ENCODE measurements at places on chromosomes 3 and 15.

GRCh38 chr3:33331414-33331813, 54.2 kb downstream of the FBXL2 start:
- no peak for DNase-seq

DNA sequence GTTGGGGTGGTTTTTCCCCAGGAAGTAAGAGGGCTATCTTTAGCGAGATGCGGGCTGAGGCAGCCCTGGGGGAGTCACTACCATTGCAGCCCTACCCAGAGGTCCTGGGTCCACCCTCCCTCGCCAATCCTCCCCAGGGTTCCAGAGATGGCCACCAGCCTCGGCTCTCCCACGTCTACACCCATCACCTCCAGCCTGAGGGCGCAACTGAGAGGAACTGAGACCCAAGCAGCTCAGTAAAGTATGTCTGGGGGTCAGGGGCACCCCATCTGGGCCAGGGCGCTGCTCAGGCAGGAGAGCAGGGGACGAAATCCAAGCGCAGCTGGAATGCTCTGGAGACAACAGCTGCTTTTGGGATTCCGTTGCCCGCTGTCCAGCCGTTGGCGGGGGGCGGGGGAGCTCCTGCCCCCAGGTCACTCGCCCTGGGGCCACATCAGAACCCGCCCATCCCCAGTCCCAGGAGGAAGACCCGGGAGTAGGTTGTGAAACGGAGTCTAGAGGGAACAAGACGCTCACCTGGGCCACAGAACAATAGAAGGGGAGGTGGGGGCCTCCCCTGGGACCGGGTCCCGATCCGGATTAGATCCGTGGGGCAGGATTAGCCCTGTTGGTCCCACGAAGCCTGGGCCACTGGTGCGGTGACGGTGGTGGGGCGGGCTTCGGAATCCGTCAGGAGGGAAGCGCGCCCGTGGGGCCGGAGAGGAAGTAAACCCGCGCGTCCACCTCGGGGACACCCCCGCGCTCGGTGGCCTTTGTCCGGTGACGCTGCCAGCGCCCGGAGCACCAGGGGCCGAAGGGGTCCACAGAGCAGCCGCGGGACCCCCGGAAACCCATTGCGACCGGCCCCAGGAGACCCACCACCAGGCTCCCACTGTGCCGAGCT, 1.4 kb upstream of the NDUFAF3 start:
- peak; percentile 54 for DNase-seq

- no peak for DNase-seq
Measured at GRCh38 chr3:172127141-172127540, 87.8 kb downstream of the FNDC3B start.

- DNase-seq: no peak
Measured at GRCh38 chr3:62793946-62794345, 81.3 kb downstream of the CADPS start.

GRCh38 chr15:83835479-83835878, 181.6 kb downstream of the ADAMTSL3 start:
- DNase-seq: no peak

GRCh38 chr15:33699691-33700447, 268.4 kb upstream of the CHRM5 start:
- peak; percentile 38 for DNase-seq

- DNase-seq: no peak
Measured at GRCh38 chr15:66875588-66876420, 173.8 kb downstream of the SMAD6 start.

- DNase-seq: no peak
Measured at GRCh38 chr3:149371001-149371722, 6.3 kb downstream of the TM4SF1 start.

- no peak for DNase-seq
Measured at GRCh38 chr15:44706946-44707636, 4.0 kb downstream of the PATL2 start.

- DNase-seq: peak; percentile 57
Measured at GRCh38 chr15:78340231-78341056, at the start of gene CRABP1. TSS of gene CRABP1 (plus strand) at chr15:78340353. CDS start at chr15:78340429, 76 bp downstream.

DNA sequence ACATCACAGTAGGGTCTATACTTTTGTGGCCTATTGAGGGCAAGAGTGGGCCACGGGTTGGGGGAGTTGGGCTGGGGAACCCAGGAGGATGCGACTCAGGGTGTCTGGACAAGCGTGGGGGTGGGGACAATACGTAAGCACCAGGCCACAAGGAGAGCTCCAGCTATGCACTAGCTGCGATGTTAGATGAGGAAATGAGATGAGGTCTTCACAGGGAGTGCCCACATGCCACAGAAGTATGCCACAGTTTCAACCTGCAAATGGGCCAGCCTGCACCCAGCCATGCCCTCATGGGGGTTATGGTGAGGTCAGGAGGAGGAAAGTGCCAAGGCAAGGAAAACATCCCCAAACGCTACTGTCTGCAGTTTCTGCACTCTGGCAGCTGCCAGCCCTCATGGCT, 30.5 kb downstream of the CACNA2D2 start:
- DNase-seq: no peak

DNA sequence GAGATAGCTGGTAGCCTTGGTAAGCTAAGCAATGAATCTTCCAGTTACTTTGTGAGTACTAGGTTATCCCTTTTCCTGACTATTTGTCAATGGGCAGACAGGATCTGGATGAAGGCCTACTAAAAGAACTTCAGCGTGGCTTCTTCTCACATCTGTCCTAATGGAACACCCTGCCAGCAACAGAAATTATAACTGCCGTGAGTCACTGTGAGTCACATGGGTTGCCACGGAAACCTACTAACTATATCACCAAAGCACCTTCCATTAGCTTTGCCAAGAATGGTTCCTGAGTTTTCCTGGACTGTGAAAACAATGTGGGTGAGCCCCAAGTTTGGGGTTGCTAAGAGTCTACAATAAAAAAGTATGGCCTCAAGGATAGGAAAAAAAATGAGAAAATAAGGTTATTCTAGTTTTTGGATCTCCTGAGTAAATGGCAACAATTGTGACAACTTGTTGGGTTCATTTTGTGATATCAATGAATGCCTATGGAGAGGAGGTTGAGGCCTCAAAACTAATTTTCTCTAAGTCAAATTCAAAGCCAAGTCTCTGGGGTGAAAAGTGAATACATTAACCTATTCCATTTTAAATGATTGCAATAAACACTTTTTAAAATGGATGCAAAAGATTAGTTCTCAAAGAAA, 195.1 kb upstream of the ICE2 start:
- peak; percentile 63 for DNase-seq

GRCh38 chr15:42890161-42890913, 30.2 kb downstream of the TTBK2 start:
- DNase-seq: no peak

GRCh38 chr3:8233938-8234337, 267.7 kb upstream of the LMCD1 start:
- DNase-seq: no peak

DNA sequence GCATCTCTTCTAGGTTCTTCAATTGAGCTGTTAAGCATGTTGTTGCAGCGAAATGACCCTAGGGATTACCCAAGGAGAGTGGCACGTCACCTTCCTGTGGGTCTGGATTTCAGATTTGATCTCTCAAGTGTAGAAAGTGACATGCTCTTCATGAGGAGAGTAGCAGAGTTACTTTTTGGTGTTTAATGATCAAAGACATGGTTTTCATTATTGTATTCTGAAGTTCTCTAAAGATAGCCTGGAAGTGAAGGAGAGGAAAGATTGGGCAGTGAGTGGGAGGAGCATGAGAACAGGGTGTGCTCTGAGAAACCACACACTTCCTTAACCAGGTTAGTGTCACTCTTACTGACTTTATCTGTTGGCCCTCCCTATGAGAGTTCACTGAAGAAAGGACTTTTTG, 153.6 kb downstream of the AKAP13 start:
- DNase-seq: no peak

GRCh38 chr15:87906444-87906843, 350.1 kb downstream of the NTRK3 start:
- DNase-seq: no peak

GRCh38 chr3:56424885-56425284, 43.4 kb downstream of the ERC2 start:
- no peak for DNase-seq

DNA sequence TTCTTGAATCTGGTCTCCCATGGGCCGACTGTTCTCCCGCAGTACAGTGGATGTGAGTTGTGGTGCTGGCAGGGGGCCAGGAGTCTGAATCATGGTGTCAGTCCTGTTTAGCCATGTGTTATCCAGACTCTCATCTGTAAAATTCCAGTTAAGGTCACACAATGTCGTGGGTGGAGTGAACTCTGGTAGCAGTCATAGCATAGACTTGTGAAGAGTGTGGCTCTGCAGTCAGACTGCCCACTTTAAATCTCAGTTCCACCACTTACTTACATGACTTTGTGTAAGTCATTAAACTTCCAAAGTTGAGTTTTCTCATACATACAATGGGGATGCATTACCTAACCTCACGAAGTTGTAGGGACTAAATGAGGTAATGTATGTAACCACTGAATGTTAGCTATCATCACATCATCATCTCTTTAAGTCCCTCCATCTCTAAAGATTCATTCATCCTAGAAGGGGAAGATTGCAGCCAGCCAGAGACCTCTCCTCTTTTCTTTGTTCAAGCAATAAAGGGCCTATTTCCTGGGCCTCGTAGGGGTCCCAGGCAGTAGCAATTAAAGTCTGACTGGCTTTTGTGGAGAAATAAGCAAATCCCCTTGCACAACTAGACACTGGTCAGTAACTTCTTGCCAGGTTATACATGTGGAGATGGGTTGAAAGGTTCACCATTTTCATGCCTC, 93.9 kb downstream of the PCCB start:
- DNase-seq: peak; percentile 56

GRCh38 chr3:146403792-146404191, 65.6 kb downstream of the PLSCR2 start:
- no peak for DNase-seq

DNA sequence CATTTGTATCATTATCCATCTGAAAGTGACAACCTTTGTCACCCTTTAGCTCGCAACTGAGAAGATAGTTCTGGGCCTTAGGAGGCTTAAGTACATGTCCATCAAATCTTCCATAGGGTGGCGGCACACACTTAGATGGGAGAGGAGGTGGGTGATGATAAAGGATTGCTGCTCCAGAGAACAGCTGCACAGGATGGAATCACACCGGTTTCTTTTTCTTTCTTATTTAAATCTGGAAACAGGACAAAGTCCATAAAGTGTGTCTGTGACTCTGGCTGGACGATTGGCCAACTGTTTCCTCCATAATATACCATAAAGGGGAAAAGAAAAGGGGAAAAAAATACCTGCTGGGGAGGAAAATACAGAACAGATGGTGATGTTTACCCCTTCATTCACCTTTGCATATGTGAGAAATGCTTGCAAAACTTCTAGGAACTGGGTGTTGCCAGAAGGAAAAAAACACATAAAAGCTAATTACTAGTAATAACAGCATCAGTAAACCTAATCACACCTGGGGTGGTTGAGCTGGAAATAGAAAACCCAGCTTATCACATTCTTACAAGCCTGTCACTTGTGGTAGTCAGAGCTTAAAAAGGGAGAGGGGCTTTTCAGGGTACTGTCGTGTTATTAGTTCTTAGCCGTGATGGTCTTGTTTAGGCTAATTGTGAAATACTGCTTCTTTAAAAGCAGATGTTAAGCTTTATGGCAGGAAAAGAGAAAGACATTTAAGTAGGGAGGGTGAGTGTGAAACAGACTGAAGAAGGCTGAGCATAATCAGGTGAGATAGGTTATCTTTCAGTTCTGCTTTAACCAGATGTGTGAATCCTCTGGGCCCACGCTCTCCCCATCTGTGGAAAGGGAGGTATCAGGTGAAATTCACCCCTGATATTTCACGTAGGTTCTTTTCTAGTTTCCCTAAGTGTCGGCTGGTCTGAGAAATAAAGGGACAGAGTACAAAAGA, 16.7 kb downstream of the C2CD4A start:
- no peak for DNase-seq

All from thyroid gland (tissue), 4 donors.